Stimulated activated CD8-positive, alpha-beta memory T cell treated with anti-CD3 and anti-CD28 coated beads, Interleukin-7, amount 100 ng/mL, for 48 hours (primary cell): ENCODE measurements at places on chromosomes 11 and 22.

- DNase-seq, result no peak
These were observed 594.8 kb upstream of the B3GAT1 start for GRCh38 chr11:135006800-135007199.

DNA sequence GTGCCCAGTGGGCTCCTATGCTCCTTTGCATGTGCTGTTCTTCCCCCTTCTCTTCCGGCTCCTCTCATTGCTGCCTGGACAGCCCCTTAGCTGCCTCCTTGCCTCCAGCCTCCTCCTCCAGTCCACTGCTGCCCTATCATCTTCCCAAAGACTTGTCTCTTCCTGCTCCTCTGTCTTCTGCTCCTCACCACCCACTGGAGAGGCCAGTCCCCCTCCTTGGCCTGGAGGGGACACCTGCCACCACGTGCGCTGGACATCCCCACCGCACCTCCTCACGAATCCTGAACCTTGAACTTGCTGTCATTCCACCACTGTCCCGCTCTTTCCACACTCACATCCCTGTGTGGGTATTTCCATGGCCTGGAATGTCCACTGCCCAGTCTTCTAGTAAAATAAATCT lies 49.8 kb downstream of the MICAL2 start:
- no peak for DNase-seq

DNA sequence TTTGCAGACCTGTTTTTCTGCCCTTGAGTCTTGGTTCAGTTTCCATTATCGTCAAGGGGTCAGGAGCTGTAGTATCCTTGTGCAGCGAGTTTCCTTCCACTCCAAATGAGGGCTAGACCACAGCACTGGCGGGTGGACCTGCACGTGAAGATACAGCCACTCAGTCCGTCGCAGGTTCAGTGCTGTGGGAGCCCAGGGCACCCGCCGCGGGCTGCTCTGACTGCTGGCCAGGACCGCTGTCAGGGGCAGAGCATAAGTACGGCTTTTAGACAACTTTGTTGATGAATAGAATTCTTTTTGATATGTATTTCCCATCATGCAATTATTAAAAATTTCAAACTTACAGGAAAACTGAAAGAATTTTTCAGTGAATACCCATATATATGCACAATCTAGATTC lies 56.6 kb downstream of the NF2 start:
- no peak for DNase-seq

DNA sequence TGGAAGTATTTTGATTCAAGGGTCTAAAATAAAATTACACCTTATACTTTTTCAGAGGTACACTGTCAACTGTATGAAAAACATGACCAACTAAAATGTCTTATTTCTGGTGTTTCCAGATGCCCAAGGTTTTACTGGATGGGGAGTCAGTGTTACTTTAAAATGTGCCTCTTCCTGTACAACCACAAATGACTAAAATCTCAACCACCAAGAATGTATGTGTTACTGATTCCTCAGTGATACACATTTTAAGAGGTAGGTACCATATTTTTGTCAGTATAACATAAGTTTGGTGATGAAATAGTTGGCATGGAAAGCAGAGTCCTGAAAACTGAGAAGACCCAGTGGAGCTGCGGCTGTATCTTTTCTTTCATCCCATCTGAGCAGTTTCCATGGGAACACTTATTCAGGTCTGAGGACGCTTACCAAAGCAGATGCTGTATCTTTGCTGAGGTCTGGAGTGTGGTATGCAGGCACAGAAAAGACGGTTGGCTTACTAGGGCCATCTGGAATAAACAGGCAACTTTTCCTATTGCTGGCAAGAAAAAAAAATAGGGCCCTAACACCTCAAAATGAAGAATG lies 21.2 kb upstream of the TP53AIP1 start:
- DNase-seq, result no peak

DNA sequence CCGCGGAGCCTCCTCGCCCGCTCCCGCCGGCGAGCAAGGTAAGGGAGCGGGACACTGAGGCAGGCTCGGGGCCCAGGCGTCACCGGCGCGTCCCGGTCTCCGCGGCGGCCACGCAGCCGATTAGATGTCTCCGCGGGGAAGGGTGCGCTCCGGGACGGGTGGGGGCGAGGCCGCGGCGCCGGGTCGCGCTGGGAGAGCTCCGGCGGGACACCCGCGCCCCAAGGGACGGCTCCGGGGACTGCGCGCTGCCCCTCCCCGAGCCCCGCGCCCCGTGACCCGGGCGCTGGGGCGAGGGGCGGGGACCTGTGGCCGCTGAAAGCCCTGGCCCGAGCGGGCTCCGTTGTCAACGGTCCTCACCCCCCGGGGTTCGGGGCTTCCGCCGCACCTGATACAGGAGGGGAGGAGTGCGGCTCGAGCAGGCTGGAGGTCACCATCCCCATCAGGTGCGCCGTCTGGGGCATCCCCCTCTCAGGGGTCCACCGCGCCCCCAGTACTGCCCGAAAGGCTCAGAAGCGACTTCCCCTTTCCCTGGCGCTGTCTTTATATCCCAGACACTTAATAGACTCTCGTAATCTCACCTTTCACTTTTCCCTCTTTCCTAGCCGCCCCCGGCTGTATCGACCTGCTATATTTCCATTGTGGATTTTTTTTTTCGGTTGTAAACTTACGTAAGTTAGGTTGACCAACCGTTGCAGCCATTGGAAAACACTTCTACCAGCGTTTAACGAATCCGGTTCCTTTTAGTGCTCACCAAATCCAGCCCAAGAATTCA lies 573 bp downstream of the PPFIA1 start:
- DNase-seq, result peak; percentile 2

- DNase-seq, result no peak
These were observed 94.4 kb downstream of the FAM181B start for GRCh38 chr11:82639251-82639650.

- no peak for DNase-seq
These were observed 939 bp upstream of the SH3BP1 start for GRCh38 chr22:37638391-37639069.

- DNase-seq, result no peak
These were observed 3.2 kb upstream of the WNT11 start for GRCh38 chr11:76209375-76209972.

DNA sequence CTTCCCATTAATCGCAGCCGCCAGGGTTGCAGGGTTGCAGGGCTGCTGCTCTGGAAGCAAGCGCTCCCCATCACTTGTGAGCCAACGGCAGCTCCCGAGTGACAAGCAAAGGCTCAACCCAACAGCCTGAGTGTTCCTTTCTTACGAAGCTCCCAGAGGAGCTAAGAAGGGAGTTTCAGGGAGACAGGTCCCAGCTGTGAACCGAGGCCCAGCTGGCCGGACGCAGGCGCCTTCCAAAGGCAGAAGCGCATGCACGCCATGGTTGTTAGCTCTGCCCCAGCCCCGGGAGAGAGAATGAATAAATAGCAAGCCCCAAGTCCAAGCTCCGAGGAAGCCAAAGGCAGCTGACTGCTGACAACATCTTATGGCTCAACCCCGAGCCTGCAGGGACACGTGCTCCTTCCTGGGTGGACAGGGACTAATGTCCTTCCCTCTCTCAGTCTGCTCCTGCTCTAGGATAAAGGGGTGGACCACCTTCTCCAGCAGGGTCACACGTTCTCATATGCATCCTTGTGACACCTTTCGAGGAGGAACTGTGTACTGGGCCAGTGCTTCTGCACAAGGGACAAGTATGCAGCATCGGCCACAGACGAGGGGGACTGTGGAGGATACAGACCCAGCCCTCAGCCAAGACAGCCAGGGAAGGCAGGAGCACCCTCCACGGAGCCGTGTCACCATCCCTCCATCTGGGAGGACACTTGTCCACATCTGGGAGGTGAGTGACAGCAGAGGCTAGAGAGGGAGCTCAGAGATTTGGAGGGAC lies 29.9 kb downstream of the SHANK2 start:
- no peak for DNase-seq

GRCh38 chr11:26330262-26330661 lies 1.7 kb upstream of the ANO3 start:
- no peak for DNase-seq

GRCh38 chr11:87038235-87038977 lies 672 bp downstream of the TMEM135 start:
- no peak for DNase-seq

- no peak for DNase-seq
These were observed 43.6 kb upstream of the PRR5 start for GRCh38 chr22:44658311-44658953.

- DNase-seq, result no peak
These were observed 61.6 kb upstream of the CARD18 start for GRCh38 chr11:105201166-105201565.

DNA sequence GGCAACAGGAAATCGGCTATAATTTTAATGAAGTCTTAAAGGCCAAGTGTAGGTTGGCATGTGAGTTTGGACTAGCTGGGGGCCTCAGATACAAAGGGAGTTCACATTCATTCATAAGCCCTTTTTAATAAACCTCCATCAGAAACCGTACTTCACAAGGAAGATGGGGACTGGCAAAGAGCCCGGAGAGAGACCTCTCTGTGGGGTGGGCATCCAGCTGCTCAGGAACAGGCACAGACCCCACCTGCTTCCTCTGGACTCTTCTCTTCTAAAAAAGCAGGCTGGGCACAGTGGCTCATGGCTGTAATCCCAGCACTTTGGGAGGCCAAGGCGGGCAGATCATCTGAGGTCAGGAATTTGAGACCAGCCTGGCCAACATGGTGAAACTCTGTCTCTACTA lies 3.9 kb upstream of the ARFGAP3 start:
- no peak for DNase-seq

DNA sequence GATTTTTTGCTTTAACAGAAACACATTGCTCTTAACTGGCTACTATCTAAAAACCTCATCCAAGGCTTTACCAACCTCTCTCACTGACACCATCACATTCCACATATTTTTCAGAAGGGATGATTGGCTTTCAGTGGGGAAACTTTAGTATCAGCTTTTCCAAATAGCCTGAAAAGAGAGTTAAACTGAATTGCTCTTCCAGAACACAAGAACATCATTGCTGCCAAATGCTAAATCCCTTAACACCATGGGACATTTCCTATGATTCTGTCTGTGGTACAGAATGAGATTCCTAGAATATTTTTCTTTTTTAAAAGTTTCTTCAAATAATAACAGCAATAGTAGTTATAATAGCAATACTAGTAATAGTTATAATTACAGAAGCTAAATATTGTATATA lies 45.4 kb downstream of the SOX6 start:
- no peak for DNase-seq

GRCh38 chr11:60633645-60634044 lies 65.8 kb upstream of the MS4A8 start:
- DNase-seq, result no peak

GRCh38 chr11:63598556-63598955 lies 15.7 kb downstream of the PLAAT3 start:
- DNase-seq, result no peak

DNA sequence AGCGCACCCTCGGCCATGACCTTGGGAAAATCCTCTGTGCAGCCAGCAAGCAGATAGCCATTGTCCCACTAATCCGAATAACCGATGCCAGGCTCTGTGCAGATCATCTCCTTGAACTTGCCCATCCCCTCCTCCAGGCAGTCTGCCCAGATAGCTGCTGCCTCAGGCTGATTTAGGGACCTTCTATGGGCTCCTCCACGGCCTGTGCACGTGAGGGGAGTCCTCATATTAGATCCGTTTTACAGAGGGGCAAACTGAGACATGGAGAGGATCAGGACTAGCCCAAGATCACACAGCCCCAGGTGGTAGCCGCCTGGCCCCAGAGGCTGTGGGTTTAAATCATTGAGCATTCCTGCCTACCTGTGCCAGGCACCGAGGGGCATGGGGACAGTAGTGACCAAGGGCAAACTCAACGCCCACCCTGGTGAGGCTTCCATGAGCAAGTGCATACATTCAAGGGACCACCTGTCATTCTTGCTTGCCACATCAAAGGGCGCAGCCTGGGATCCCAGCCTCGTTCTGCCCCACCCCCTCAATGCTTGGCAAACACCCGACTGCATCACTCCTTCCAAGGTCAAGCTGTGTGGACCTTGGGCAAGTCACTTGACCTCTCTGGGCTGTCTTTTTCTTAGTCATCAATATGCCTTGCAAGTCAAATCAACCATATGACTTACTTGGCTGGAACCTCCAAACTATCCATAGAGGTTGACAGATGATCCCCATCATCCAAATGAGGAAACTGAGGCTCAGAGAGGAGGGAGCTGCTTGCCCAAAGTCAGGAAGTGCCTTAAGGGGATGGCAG lies 131.6 kb downstream of the MN1 start:
- DNase-seq, result no peak

- DNase-seq, result no peak
These were observed 57.7 kb downstream of the DGCR2 start for GRCh38 chr22:19064354-19065054.

DNA sequence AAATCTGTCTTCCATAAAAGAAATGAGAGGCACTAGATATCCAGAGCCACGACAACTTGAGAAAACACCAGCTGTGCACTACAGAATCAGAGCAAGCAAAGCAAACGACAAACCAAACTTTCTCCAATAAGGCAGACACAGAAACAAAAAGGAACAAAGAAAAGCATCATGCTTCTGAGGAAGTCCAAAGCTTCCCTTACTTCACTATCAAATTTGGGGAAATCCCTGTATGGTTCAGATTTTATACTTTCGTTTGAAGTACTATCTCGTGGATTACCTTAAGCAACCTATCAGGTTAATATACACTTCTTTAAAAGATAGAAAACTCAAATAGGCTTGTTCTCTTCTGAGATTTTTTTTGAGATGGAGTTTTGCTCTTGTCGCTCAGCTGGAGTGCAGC lies 27.7 kb downstream of the ALG9 start:
- DNase-seq, result no peak
